Activated effector memory CD4-positive, alpha-beta T cell treated with Interleukin-2 at 50 U/mL for 16 hours (primary cell): ENCODE measurements at places on chromosomes 3 and 15.

DNA sequence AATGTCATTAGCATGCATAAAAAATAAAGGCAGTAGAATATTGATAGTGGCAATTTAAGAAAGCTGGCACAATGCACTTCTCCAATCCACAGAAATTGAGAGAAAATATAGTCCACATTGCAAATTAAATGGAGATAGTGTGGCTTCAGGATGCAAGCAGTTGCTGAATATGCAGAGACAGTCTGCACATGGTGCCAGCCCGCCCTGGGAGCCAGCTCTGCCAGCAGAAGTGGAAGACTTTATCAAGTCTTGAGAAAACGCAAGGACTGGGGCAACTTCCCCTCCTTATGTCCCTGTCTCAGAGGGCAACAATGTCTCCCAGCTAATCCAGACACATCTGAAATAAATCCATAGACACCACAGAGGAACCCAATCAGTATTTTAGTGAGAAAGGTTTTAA is 57.2 kb downstream of the MB21D2 start:
- no peak for DNase-seq

GRCh38 chr15:71627188-71627587 is 183.2 kb upstream of the NR2E3 start:
- no peak for DNase-seq

DNA sequence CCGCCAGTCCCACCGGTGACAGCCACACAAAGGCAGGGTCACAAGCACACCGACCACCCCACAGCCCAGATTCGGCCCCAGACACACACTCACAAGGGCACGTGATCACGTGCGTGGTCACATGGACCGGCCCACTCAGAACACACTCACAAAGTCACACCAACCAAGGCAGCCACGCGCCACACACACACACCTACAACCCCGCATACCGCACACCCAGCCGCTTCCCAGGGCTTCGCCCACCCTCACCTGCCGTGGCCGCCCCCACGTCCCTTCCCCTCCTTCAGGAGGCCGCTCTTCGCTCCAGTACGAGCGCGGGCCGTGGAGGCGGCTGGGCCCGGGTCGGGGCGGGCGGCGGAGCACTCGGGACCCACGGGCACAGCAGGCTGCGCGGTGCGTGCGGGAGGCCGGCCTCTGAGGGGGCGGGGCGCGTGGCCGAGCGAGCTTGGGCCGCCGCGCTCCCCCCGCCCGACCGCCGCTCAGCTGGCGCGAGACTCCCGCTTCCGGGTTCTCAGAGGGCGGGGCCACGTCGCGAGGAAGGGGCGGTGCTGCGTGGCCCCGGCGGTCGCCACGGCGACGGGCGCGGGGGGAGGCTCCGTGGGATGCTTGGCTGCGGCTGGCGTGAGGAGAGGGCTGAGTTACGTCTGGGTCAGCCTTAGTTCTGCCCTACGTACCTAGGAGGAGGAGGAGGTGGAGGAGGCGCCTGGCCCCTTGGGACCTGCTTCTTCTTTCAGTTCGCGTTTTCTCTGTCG is at the start of gene SPG21:
TSS of gene SPG21 (minus strand) at position 499 of the 752 bp plus-strand sequence. CDS start 6,345 bp downstream, outside the sequence.
- peak; percentile 88 for DNase-seq

- no peak for DNase-seq
These were observed 21.2 kb upstream of the LMOD3 start for GRCh38 chr3:69143612-69144011.

DNA sequence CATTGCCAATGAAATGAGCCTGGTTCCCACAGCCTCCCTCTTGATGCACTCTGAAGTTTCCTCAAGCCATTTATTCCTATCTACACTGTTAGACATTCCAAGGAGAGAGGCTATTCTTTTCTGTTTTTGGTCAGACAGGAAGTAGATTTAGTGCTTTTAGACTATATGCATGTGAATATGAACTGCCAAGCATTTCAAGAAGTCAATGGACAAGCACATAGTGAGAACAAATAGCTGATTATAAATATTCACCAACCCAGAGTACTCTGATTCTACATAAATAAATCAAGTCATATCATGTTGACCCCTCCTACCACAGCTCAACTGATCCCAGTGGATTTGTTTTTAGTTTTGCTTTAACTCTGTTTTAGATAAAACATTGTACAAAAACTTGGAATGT is 412.5 kb upstream of the RARB start:
- no peak for DNase-seq

DNA sequence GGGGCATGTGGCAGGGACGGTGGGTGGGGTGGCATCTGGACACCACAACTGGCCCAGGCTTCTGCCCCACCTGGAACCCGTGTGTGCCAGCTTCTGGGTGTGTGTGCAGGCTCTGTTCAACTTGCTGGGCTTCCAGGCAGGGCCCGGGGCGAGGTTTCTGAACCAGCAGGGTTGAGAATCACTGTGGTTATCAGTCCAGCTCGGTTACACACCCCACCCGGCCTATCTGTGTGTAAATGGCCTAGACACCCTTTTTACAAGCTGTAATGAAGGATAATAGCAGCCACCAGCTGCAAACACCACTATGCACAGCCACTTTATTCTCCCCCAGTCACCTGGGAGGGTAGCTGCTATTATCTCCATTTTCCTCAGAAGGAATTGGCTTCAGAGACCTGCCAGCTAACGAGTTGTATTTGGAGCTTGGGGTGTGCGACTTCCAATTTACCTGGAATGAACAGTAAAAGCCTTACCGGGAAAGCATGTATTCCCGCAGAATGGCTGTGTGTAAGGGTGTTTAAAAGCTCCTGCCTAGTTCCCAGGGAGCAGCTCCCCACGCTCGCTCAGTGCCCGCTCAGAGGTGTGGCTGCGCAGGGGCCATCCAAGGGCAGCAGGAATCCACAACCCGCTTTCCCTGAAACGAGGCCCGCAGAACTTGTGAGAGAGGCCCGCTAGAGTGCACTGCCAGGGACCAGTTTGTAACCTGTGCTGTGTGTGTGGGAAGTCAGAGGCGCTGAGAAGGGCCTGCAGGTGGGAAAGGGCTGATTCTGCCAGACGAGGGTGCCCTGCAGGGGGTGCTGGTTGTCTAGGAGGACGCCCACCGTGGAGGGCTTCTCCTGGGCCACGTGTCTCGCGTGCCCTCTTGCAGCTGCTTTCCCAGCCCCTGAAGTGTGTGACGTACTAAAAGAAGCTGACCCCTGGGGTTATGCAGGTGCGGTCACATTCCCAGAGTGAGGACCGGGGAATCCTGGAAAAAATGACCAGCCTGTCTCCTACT is 83.5 kb downstream of the C3orf70 start:
- no peak for DNase-seq

DNA sequence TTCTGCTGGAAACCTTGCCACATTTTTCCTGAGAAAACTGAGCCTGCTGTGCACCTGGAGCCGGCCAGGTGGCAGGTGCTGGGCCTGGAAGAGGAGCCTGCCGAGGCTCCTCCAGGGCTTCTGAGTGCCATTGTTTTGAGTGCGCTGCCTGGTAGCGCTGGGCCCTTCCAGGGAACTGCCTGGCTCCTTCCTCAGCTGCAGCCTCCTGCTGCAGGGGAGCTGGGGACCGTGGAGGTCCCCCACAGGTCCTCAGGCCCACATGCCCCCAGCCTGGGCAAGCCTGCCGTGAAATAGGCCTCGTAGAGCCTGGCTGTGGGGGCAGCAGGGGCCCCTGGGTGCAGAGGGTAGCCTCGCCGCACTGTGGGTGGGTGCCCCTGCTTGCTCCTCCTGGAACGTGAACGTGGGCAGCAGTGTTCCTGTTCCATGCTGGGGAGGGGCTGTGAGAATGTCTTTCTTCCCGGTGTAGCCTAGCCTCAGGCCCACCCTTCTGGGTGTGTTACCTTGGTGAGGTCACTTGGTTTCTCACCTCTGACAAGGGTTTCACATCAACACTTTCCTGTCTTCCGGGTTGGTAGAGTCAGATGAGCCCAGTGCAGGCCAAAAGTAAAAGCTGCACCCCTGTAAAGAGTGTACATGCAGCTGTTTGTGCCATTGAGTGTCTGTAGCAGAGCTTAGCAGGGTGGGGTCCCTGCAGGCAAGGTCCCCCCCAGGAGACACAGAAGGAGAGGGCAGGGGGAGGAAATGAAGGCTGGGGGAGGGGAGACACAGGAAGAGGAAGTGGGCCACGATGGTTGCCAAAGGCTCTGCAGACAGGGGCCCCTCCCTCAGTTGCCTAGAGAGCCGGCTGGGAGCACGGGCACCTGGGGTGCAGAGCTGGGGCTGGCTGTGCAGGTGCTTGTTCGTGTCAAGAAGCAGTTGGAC is 34.5 kb downstream of the KLF13 start:
- DNase-seq = peak; percentile 85

DNA sequence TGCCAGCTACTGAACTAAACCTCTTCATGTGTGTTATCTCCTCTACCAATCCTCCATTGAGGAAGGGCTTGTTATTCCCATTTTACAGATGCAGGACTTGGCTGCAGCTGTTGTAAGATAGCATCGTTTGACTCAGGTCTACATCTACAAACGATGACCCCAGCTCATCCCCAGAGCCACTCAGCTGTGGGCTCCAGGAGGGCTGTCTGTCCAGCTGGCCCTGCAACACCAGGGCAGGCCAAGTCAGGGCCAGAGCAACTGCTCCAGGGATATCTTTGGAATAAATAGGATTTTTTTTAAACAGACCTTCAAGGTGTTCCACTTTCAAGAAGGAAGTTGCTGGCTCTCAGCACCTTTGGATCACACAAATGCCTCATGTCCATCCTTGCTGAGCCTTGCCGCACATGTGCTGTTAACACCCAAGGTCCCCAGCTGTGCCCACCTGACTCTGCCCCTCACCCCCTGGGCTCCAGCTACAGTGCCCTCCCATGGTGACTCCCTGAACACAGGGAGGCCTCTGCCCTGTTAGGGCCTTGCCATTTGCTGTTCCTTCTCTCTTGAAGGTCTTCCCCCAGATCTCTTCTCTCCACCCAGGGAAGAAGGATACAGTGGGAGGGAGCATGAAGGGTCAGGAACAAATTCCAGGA is 31.0 kb downstream of the ALDH1L1 start:
- DNase-seq = no peak

DNA sequence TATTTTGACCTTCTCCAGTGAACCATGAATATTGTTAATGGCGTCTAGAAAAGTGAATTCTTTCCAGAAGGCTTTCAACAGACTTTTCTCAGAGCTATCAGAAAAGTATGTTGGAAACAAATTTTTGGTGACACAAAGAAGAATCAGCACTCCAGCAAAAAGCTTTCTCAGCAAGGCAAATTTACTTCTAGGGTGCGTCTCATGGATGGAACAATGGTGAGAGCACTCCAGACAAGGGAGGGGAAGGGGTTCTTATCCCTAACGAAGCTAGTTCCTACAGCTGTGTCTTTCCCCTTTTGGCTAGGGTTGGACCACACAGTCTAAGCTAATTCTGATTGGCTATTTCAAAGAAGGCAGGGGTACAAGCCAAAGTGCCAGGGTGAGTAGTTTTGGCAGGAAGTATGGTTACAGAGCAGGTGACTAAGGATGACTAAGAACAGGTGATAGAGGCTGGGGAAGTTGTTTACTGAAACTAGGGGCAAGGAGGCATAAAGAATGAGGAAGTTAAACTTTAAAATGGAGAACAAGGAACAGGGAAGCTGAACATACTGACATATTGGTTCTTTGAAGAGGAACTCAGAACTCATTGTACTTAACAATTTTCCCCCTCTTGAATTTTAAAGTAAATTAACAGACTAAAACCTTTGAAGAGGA is 959.8 kb downstream of the NAALADL2 start:
- no peak for DNase-seq

DNA sequence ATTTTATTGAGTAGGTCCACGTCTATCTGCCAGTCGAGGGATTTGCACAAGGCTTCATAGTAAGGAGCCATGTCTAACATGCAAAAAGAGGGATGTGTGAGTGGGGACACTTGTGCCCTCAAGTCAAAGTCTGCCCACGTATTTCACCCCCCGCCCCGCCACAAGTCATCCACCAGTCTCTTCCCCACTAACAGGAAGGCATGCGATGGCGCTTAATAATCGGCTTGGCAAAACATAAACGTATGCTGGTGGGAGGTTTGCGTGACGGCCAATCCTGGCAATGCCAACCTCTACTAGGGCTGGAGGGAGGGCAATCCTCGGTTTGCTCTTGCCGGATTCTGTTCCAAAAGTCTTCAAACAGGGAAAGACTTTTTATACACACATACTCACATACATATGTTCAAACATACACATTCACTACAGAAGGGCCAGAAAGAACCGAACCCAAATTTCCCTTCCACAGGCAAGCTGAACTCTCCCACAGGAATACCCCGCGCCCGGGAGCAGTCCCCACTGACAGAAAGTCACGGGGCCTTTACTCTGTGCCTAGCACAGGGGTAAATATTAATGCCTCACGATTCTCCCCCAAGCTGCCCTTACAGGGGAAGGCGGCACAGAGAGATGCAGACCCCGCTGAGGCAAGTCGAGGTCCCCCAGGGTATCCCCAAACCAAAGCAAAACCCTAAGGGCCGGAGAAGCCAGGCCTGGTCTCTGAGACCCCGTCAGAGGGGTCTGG is 675 bp downstream of the PSMD6 start:
- no peak for DNase-seq

GRCh38 chr15:28895146-28895545 is 9.4 kb downstream of the APBA2 start:
- no peak for DNase-seq

DNA sequence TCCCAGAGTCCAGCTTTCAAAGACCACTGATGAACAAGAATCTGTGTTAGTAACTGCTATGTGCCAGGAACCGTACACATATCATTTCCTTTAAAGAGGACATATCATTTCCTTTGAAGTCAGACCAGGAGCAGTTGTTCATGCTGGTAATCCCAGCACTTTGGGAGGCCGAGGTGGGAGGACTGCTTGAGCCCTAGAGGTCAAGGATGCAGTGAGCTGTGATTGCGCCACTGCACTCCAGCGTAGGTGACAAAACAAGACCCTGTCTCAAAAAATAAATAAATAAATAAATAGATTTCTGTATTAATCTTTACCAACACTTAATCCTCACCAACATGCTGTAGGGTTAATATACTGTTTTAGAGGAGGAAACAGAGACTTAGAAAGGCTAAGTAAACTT is 23.9 kb upstream of the CDV3 start:
- DNase-seq = no peak

DNA sequence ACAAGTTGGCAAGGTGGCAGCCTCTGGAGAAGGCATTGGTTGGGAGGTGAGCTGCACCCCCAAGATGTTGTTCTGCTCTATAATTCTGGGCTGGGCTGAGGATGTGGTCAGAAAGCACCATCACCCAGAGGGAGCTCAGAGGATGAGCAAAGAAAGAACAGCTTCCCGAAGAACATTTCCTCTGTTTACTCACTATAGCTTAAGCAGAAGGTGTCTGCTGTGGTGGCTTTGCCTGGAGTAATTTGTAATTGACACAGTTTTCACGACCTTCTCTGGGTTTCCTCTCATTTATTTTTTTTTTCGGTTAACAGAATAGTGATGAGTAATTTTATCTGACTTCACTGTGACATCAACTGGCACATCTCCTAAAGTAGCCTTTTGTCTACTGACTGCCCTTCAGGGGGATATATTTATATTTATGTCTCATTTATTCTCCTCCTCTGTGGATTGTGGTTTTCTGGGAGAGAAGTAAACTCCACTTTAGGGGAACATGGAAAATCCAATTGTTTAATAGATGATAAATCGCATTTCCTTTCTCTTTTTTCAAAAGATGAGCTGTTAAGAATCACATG is 49.5 kb upstream of the ABHD17C start:
- no peak for DNase-seq
